ENCODE measurements at places on chromosomes 6 and 20. TPM values are rescaled to one million over a fixed set of nuclear protein-coding genes. Genes with fewer than 3 reads are reported as not detected.

ADGRF5 gene
- 0.54 TPM for total RNA-seq

FAM162B gene
- total RNA-seq, result not detected

GRCh38 chr20:63979557-63980316 is at the start of gene SAMD10:
TSS of gene SAMD10 (minus strand) at chr20:63979642. CDS start at chr20:63979467, 175 bp downstream.
- no peak within 1 kb of the TSS for H3K27ac ChIP-seq
- no peaks in the 10 kb centered on the region for H3K27me3 ChIP-seq
- peak; percentile 25 for DNase-seq
- peaks cover 40% of the 10 kb centered on the region for H3K4me1 ChIP-seq
- peaks cover 7% of the 10 kb centered on the region for H3K36me3 ChIP-seq

GRCh38 chr6:122996794-122997505 is 915 bp downstream of the CLVS2 start:
- peak overlapping the region; percentile 54 for H3K4me3 ChIP-seq
- H3K27me3 ChIP-seq, result peaks cover 25% of the 10 kb centered on the region
- H3K4me1 ChIP-seq, result no peaks in the 10 kb centered on the region

LBP gene
- total RNA-seq, result not detected

NEURL2 gene
- 6.9 TPM for total RNA-seq

GRCh38 chr6:43093436-43094289 is 17.5 kb downstream of the PTK7 start:
- DNase-seq, result peak; percentile 92
- H3K4me3 ChIP-seq, result peak overlapping the region; percentile 38
- H3K27ac ChIP-seq, result peak overlapping the region; percentile 67

- H3K27me3 ChIP-seq, result no peaks in the 10 kb centered on the region
- DNase-seq, result no peak
- no peak overlapping the region for H3K27ac ChIP-seq
- no peaks in the 10 kb centered on the region for H3K4me1 ChIP-seq
Observed at GRCh38 chr6:13278164-13278563, 50.2 kb downstream of the TBC1D7 start.

DNA sequence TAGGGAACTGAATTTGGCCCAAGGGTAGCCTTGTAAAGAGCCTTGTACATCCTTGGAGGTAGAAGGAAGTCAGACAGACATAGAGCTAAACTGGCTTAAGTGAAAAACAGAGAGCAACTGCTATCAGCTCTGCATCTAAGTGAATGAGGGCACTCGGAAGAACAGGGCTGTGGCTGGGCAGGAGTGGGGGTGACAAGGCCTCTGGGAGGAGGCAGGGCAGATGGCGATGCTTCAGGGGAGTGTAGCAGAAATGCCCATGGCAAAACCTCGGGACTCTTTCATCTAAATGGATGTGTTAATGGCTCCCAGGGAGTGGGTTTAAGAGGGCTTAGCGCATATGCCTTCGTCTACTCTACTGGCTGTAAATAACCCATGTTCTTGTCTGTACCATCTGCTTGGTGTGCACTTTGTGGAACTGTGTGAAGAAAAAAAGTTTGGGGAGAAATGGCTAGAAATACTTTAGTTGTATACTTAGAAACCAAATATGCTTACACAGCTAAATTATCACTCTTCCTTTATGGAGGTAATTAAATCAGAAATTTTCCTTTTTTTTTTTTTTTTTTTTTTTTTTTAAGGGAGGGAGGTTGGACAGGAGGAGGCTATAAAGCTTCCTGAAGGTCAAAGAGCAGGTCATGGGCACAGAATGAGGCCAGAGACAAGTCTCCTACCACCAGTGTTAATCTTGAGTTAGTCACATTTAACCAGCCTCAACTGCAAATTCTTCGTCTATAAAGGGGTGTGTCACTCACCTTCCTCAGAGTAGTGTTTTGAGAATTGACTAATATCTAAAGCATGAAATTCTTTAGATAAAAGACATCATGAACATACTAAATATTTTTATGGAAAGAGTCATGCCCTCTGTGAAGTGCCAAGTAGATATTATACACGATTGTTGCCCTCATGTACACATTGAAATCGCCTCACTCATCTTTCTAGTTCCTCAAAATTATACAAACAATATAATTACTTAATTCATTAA is 60.9 kb downstream of the FYN start:
- H3K36me3 ChIP-seq, result no peaks in the 10 kb centered on the region
- no peaks in the 10 kb centered on the region for H3K27me3 ChIP-seq
- DNase-seq, result peak; percentile 66
- peaks cover 22% of the 10 kb centered on the region for H3K4me1 ChIP-seq
- H3K27ac ChIP-seq, result peak overlapping the region; percentile 38

DNA sequence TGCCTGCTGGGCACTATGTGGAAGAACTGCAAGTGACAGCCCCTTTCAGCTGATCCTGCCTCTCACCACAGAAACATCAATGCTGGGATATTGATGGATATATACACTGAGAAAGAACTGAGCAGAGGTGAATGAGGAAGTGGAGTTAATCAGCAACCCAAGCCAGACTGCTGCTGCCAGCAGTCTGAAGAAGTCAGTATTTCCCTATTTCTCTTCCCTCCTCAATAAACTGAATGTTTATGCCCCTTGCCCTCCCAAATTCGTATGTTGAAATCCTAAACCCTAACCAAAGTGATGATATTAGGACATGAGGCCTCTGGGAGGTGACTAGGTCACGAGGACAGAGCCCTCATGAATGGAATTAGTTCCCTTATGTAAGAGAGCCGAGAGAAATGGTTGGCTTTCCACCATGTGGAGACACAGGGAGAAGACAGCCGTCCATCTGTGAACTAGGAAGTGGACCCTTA is 76.3 kb downstream of the CDK19 start:
- H3K4me1 ChIP-seq, result no peaks in the 10 kb centered on the region
- no peaks in the 10 kb centered on the region for H3K36me3 ChIP-seq
- H3K27ac ChIP-seq, result no peak overlapping the region
- H3K4me3 ChIP-seq, result no peak overlapping the region

TINAG gene
- not detected for total RNA-seq

DNA sequence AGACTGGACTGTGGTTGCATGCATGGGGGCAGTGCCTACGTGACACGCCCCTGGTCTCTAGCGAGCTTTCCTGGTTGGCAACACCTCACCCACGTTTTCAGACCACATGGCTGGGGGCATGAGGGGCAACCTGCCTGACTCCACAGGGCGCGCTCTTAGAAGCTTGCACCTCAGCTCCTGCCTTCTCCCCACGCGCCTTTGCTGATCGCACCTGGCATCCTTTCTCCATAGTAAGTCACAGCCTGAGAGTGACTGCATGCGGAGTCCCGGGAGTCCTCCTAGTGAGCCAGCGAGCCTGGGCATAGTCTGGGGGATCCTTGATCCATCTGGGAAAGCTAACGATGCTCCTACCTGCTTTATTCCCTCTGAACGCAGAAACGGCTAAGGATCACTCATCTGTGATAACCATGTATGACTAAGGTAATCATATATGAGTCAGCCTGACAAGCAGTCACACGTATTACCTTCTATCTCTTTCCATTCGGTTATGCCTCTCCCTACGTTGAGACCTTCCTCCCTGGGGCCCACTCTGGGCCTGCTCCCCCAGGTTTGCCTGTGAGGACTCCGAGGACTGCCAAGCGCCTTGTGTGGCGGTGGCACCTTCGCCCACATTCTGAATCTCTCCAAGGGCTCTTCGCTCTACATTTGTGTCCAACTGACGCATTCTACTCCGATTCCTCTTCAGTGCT is 4.5 kb downstream of the TCFL5 start:
- no peak overlapping the region for H3K27ac ChIP-seq
- no peaks in the 10 kb centered on the region for H3K27me3 ChIP-seq
- no peak overlapping the region for H3K4me3 ChIP-seq

GRCh38 chr6:154157082-154157481 is 118.0 kb downstream of the OPRM1 start:
- H3K4me3 ChIP-seq, result no peak overlapping the region
- no peak overlapping the region for H3K27ac ChIP-seq
- no peaks in the 10 kb centered on the region for H3K4me1 ChIP-seq
- no peak for DNase-seq

GRCh38 chr6:107973594-107973993 is 15.6 kb upstream of the SEC63 start:
- H3K4me1 ChIP-seq, result no peaks in the 10 kb centered on the region
- H3K4me3 ChIP-seq, result no peak overlapping the region
- no peak overlapping the region for H3K27ac ChIP-seq

- no peaks in the 10 kb centered on the region for H3K4me1 ChIP-seq
- no peak overlapping the region for H3K4me3 ChIP-seq
- H3K27me3 ChIP-seq, result no peaks in the 10 kb centered on the region
- H3K27ac ChIP-seq, result no peak overlapping the region
- no peaks in the 10 kb centered on the region for H3K36me3 ChIP-seq
- no peak for DNase-seq
Observed at GRCh38 chr6:169112483-169113320, 140.9 kb downstream of the THBS2 start.

ATRN gene
- 33.8 TPM for total RNA-seq

- H3K27ac ChIP-seq, result no peak overlapping the region
- no peak overlapping the region for H3K4me3 ChIP-seq
- no peaks in the 10 kb centered on the region for H3K36me3 ChIP-seq
Observed at GRCh38 chr6:84028350-84028749, 5.2 kb upstream of the MRAP2 start.

FLRT3 gene
- total RNA-seq, result 6.9 TPM

DNA sequence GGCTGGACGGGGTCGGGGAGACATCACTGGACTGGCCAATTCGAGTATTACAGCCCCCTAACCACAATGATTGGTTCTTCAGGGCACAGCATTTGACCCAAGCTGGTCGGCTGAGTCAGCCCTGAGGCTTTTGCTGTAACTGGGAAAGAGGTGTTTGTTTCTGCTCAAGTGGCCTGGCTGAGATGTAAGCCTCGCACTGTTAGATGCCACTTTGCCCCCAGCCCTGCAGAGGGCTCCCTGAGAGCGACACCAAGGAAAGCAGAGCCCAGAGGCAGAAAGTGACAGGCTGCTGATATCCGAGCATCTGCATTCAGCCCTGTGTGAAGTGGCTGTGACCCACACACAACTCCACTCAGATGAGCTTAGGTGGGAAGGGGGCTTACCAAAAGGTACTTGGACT is 19.4 kb downstream of the ERGIC3 start:
- peak; percentile 38 for DNase-seq
- peaks cover 5% of the 10 kb centered on the region for H3K4me1 ChIP-seq
- H3K27ac ChIP-seq, result no peak overlapping the region
- H3K4me3 ChIP-seq, result no peak overlapping the region
- H3K36me3 ChIP-seq, result no peaks in the 10 kb centered on the region

- H3K27ac ChIP-seq, result peak overlapping the region; percentile 92
- H3K4me3 ChIP-seq, result peak overlapping the region; percentile 85
- no peak for DNase-seq
- peaks cover 3% of the 10 kb centered on the region for H3K27me3 ChIP-seq
- H3K4me1 ChIP-seq, result peaks cover 6% of the 10 kb centered on the region
- no peaks in the 10 kb centered on the region for H3K36me3 ChIP-seq
Observed at GRCh38 chr20:3471397-3472021, 691 bp downstream of the ATRN start.

GRCh38 chr20:44691424-44692423 is 23.4 kb upstream of the CCN5 start:
- peak; percentile 45 for DNase-seq
- H3K27me3 ChIP-seq, result peaks cover 13% of the 10 kb centered on the region
- H3K4me1 ChIP-seq, result peaks cover 21% of the 10 kb centered on the region
- no peak overlapping the region for H3K27ac ChIP-seq
- H3K36me3 ChIP-seq, result no peaks in the 10 kb centered on the region
- no peak overlapping the region for H3K4me3 ChIP-seq
